Esophagus squamous epithelium (tissue), 5 donors: ENCODE measurements at places on chromosomes 1 and 21.

- peak overlapping the region; percentile 6 for H3K27ac ChIP-seq
- DNase-seq = no peak
- H3K27me3 ChIP-seq = no peaks in the 10 kb centered on the region
- no peak overlapping the region for H3K4me3 ChIP-seq
- H3K36me3 ChIP-seq = no peaks in the 10 kb centered on the region
- no peaks in the 10 kb centered on the region for H3K4me1 ChIP-seq
These were observed 50.6 kb downstream of the TNFRSF8 start for GRCh38 chr1:12113433-12114339.

- DNase-seq = no peak
- H3K4me3 ChIP-seq = peak overlapping the region; percentile 91
- H3K27me3 ChIP-seq = no peaks in the 10 kb centered on the region
- H3K4me1 ChIP-seq = peaks cover 33% of the 10 kb centered on the region
- H3K36me3 ChIP-seq = no peaks in the 10 kb centered on the region
- H3K27ac ChIP-seq = peak overlapping the region; percentile 80
These were observed 978 bp downstream of the PRDM15 start for GRCh38 chr21:41877901-41878830.

- H3K27ac ChIP-seq = no peak overlapping the region
- no peak for DNase-seq
- peaks cover 8% of the 10 kb centered on the region for H3K4me1 ChIP-seq
- H3K27me3 ChIP-seq = no peaks in the 10 kb centered on the region
These were observed 157.0 kb upstream of the COA6 start for GRCh38 chr1:234216116-234216703.

GRCh38 chr1:77281491-77282186, at the start of gene AK5:
TSS of gene AK5 (plus strand) at chr1:77282019. CDS start at chr1:77282314, 295 bp downstream.
- H3K4me1 ChIP-seq = peaks cover 20% of the 10 kb centered on the region
- H3K27ac ChIP-seq = no peak within 1 kb of the TSS
- H3K36me3 ChIP-seq = no peaks in the 10 kb centered on the region
- peaks cover 75% of the 10 kb centered on the region for H3K27me3 ChIP-seq

- no peak overlapping the region for H3K27ac ChIP-seq
- no peak overlapping the region for H3K4me3 ChIP-seq
- no peaks in the 10 kb centered on the region for H3K27me3 ChIP-seq
- no peaks in the 10 kb centered on the region for H3K36me3 ChIP-seq
These were observed 15.1 kb downstream of the SGIP1 start for GRCh38 chr1:66549017-66549416.

- H3K27me3 ChIP-seq = no peaks in the 10 kb centered on the region
- no peak for DNase-seq
- no peak overlapping the region for H3K27ac ChIP-seq
- H3K4me1 ChIP-seq = peaks cover 11% of the 10 kb centered on the region
These were observed 138.4 kb downstream of the SYT2 start for GRCh38 chr1:202571719-202572339.

DNA sequence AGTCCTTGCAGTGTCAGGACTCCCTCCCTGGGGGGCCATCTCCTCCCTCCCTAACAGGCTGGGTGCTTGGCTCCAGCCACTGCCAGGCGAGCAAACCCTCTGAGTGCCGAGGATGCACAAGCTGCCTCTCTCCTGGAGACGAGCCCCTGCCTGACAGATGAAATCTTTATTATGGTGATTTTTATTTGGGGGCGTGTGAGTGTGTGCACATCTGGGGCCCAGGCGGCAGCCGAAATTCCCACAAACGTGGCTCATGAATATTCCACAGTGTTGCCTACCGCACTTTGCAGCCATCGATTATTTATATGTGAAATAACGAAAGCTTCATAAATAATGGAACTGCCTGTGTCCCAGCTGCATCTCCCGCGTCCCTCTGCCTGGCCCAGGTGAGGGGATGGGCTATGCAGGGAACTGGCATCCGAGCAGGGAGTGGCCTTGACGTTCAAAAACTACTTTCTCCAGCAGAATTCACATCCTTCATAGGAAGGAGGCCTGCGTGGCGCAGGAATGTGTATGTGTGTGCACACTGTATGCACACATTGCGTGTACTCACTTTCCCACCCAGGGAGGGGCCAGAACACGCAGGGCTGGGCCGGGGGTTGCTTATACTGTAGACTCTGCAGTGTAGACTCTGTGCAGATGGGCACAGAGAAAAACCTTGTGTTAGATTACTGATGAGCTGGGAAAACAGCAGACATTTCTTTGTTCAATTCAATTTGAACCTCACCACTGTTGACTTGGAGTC, 73.1 kb downstream of the UBIAD1 start:
- H3K4me1 ChIP-seq = peaks cover 6% of the 10 kb centered on the region
- no peak for DNase-seq
- no peak overlapping the region for H3K27ac ChIP-seq
- no peaks in the 10 kb centered on the region for H3K27me3 ChIP-seq
- H3K4me3 ChIP-seq = no peak overlapping the region

- H3K4me3 ChIP-seq = no peak overlapping the region
- no peak for DNase-seq
- H3K36me3 ChIP-seq = peaks cover 4% of the 10 kb centered on the region
- H3K27ac ChIP-seq = peak overlapping the region; percentile 60
- peaks cover 13% of the 10 kb centered on the region for H3K4me1 ChIP-seq
These were observed 4.6 kb downstream of the MAB21L3 start for GRCh38 chr1:116115476-116116439.

- H3K27me3 ChIP-seq = no peaks in the 10 kb centered on the region
- DNase-seq = no peak
- no peaks in the 10 kb centered on the region for H3K36me3 ChIP-seq
- no peak overlapping the region for H3K4me3 ChIP-seq
- H3K27ac ChIP-seq = peak overlapping the region; percentile 41
These were observed 40.9 kb downstream of the RAP1A start for GRCh38 chr1:111660204-111661150.
